ENCODE measurements at places on chromosomes 2 and 18. TPM values are rescaled to one million over a fixed set of nuclear protein-coding genes. Genes with fewer than 3 reads are reported as not detected.

The GALNT13 gene
- not detected for total RNA-seq

The STPG4 gene
- 0.37 TPM for total RNA-seq

The COL4A3 gene
- 0.32 TPM for total RNA-seq

The RAB12 gene
- total RNA-seq = 48.5 TPM

The AQP12B gene
- total RNA-seq = not detected
